ENCODE measurements at places on chromosomes 1 and 21.

GRCh38 chr1:151991663-151992302 lies 1.9 kb downstream of the S100A10 start:
- DNase-seq, result no peak

- DNase-seq, result no peak
Measured at GRCh38 chr1:173871091-173871490, 2.9 kb downstream of the ZBTB37 start.

DNA sequence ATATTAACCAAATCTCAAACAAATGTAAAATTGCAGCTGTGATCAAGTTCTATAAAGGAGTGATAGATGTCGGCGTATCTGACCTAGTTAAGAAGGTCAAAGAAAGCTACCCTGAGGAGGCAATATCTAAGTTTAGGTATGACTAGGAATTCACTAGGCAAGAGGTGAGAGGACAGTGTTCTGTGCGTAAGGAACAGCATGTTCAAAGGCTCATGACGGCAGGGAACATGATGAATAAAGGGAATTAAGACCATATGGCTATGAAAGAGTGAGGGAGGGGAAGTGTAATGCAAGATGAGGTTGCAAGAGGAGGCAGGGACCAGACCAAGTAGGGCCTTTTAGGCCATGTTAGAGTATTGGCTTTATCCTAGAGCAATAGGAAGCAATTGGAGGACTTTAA lies 8.6 kb downstream of the LIX1L start:
- no peak for DNase-seq

GRCh38 chr1:184531296-184531695 lies 144.5 kb downstream of the C1orf21 start:
- no peak for DNase-seq

DNA sequence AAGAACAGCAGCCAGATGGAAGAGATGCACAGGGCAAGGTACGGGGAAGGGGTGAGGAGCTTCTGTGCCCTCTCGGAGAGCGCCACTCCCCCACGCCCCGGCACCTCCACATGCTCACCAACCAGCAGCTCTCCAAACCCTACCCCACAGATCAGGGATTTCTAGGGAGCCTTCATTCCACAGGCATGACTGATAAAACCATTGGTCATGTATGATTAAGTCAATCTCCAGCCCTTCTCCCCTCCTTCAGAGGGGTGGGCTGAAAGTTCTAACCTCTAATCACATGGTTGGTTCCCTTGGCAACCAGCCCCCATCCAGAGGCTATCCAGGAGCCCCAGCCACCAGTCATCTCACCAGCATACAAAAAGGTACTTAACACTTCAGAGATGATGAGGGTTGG lies 144.7 kb downstream of the TGFBR3 start:
- no peak for DNase-seq

- DNase-seq, result no peak
Measured at GRCh38 chr1:82260051-82260450, 459.3 kb downstream of the ADGRL2 start.

DNA sequence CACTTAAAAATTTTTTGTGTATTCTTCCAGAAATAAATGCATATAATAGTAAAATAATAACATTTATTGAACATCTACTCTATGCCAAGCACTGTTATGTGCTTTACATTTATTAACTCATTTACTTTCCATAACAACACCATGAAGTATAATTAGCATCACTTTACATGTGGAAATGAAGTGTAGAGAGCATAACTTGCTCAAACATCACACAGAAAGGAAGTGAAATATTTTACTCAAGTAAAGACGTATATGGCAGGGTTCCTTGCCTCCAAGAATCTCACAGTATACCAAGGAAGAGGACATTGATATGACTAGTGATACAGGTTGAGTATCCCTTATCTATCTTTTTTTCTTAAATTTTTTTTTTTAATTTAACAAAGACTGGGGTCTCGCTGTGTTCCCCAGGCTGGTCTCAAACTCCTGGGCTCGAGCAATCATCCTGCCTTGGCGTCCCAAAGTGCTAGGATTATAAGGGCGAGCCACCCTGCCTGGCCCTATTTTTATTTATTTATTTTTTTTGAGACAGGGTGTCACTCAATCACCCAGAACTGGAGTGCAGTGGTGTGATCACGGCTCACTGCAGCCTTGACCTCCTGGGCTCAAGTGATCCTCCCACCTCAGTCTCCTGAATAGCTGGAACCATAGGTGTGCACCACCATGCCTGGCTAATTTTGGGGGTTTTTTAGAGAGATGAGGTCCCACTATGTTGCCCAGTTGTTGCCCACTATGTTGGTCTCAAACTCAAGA lies 7.7 kb upstream of the CLIC4 start:
- DNase-seq, result no peak
